Left colon (tissue), 2 donors: ENCODE measurements at places on chromosomes 2 and 18.

GRCh38 chr18:66819235-66819634 lies 215.3 kb upstream of the CDH19 start:
- DNase-seq = no peak

GRCh38 chr2:180604077-180604476 lies 376.3 kb upstream of the UBE2E3 start:
- no peak for DNase-seq

DNA sequence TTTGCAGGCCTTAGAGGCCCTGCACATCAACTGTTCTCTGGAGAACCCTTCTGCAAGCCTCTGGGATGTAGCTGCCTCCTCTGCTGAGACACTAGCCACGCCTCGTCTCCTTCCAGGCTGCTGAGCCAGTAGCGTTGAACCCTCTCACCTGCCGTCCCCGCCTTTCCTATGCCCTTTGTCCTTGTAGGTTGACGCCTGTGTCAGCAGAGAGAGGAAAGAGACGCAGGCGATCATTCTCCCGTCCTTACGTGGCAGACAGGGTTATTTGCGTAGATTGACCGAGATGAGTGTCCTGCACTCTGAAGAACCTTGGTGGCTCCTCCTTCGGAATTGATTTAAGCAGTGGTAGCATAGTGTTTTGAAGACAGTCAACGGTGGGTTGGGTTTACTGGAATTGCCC lies 27.8 kb downstream of the ID2 start:
- DNase-seq = peak; percentile 78

- no peak for DNase-seq
Observed at GRCh38 chr2:113061896-113062770, 3.1 kb downstream of the IL36RN start.

GRCh38 chr2:23618794-23619530 lies 234.0 kb downstream of the KLHL29 start:
- DNase-seq = no peak

- DNase-seq = no peak
Observed at GRCh38 chr2:153971250-153971649, 99.5 kb downstream of the GALNT13 start.
